ENCODE measurements at places on chromosomes 1 and 21.
A peak's percentile ranks its signal among the peaks of the same experiment; 100 is the strongest.

DNA sequence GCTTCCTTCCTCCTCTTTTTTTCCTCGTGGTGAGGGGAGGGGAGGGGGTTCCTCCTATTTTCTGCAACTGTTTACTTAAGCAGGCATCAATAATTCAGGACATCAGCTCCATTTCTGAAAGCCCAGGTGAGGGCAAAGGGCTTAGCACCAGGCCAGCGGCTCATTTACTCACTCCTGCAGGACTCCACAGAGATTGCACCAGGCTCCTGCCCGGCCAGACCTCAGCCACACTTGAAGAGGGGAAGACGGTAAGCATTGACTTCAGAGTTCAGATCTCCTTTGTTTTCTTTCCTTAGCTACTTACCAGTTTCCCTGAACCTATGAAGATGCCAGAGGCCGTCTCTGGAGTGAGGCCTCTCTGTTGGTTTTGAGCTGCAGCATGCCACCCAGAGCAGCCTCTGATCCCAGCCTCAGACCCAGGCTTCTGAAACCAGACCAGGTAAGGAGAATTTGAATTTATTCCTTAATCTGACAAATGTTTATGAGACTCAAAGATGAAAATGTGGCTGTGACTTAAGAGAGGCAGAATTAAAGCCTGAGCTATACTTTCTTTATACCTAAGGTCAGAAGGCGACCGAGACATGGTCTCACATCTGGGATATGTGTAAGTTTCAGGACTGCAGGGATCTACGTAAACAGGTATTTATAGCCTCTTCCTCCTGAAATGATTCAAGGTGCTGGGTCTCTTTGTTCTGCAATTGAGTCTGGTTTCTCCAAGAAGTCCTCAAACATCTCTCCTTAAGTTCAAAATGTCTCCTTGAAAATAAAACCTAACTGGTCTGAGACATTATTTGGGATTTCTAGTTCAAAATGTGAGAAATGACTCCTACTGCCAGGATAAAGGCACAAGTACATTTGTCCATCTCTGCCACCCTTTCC lies 272.5 kb upstream of the RUNX1 start:
- DNase-seq, result no peak

DNA sequence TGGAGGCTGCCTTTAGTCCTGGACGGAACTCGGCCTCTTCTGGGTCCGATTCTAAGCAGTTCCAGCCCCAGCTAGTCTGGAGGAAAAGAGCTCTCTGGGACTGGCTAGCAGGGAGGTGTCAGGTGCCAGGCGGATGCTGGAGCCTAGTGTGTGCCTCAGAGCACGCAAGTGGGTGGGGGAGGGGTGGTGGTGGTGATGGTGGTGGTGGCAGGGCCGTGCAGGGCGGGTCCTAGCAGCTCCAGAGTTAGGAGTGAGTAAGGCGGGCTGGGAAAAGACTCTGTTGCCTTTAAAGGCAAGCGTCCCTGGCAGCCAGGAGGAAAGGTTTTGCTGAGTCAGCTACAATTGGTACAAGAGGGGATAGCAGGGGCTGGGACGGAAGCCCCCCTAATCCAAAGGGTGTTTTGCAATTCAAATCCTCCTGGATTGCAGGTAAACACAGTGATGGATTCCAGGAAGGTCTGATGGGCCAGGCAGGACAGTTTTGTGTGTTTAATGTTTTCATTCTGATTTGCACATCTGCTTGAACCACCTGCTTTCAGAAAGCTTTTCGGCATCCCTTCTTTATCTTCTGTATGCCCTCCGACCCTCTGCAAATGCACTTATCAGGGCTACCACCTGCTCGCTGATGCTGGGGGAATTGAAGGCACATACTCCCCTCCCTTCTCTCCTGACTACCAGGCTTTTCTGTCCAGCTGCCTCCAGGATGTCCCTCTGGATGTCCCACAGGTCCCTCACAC lies 4.1 kb upstream of the SLC2A1 start:
- DNase-seq, result peak; percentile 70

GRCh38 chr1:53715478-53715877 lies 23.5 kb downstream of the GLIS1 start:
- DNase-seq, result peak; percentile 84

DNA sequence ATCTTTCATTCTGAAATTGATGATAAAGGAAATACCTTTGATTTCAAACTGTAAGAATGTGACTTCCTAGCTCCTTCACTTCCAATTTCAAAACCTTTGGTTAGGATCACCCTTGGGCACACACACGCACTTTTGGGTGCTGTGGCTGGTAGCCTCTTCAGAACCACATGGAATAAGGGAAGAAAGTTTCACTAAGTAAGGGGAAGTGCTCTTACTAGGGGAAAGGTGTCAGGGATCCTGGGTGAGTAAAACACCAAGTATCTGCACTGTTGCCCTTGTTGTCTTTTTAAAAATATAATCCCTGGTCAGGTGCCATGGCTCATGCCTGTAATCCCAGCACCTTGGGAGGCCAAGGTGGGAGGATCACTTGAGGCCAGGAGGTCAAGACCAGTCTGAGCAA lies 132.4 kb downstream of the SDCCAG8 start:
- no peak for DNase-seq

DNA sequence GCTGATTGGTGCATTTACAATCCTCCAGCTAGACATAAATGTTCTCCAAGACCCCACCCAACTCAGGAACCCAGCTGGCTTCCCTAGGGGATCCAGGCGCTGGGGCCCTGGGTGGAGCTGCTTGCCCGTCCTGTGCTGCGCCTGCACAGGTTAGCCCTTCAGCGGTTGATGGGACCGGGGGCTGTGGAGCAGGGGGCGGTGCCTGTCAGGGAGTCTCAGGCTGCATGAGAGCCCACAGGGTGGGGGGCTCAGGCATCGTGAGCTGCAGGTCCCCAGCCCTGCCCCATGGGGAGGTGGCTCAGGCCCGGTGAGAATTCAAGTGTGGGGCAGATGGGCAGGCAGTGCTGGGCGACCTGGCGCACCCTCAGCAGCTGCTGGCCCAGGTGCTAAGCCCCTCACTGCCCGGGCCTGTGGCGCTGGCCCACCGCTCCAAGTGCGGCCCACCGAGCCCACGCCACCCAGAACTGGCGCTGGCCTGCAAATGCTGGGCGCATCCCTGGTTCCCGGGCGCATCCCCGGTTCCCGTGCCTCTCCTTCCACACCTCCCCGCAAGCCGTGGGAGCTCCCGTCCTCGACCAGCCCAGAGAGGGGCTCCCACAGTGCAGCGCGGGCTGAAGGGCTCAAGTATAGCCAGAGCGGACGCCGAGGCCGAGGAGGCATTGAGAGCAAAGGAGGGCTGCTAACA lies 23.1 kb upstream of the CLCA4 start:
- no peak for DNase-seq

DNA sequence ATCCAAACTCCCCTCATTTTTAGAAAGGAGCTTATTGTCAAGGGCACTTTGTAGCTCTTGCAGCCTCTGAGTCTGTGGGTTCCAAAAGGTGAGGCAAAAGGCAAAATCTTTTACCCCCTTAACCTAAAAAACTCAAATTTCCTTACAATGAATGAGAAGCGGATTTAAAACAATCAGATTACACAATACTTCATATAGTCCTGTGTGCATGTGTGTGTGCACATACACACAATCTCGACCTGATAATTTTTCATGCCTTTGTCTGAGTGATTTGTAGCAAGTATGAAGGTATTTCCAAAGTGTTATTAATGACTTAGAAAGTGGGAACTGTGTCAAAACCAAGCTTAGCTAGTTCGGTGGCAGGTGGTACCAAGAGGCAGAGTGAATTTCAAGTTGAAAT lies 42.9 kb downstream of the GRIK1 start:
- DNase-seq, result no peak

- DNase-seq, result no peak
Measured at GRCh38 chr1:16614361-16615252, 1.2 kb upstream of the NBPF1 start.

DNA sequence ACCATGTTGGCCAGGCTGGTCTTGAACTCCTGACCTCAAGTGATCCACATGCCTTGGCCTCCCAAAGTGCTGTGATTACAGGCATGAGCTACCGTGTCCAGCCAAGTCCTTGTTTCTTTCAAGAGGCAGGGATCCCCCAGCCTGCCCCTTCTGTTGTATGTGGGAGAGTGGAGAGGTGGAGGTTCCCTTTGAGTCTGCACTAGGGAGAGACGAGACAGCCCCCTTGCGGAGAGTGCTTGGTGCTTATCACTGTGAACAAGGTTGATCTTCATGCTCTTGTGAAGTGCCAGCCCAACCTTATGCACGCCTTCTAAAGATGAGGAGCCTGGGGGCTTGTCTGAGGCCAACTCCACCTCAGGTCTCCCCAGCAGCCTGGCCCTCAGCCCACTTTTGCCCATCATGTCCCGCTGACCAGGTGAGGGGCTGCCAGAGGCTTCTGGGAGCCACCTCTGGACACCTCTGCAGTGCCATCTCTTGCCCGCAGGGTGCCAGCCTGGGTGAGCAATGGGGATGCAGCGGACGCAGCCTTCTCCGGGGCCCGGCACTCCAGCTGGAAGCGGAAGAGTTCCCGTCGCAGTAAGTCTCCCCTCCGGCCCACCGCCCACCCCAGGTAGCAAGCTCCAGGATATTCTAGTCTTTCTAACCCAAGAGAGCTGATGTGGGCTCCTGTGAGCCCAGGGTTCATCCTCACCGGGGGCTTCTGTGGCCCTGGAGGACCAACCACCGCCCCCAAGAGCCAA lies 62.3 kb downstream of the ARHGEF10L start:
- no peak for DNase-seq

DNA sequence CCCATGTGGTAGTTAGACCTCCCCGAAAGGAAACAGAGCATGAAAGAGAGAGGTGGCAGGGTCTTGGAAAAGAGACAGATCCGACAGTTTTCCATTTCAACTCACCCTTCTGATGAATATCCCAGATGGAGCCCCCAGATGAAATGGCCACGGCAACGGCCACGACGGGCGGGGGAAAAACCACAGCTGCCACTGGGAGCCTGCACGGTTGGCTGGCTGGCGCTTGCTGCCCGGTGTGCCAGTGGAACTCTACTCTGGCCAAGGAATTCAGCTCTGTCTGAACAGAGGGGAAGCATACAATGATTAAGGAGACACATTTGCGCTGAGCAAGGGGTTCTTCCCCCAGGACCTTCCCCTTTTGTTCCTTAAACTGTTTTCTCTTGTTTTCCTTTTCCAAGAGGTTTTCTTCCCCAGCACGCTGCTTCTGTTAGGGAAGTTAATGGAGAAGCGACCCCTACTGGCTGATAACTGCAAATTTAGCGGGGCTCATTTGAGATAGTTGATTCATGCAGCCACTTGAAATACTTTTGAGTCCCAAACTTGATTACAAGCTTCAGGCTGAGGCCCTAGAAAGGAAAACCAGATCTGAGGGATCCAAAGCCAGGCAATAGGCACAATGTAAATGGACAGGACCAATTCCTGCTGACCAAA lies 1122.5 kb downstream of the NCAM2 start:
- peak; percentile 48 for DNase-seq

GRCh38 chr21:33032434-33033047 lies 6.8 kb downstream of the OLIG2 start:
- DNase-seq, result no peak

GRCh38 chr21:37208056-37208721 lies 58.9 kb downstream of the VPS26C start:
- no peak for DNase-seq

DNA sequence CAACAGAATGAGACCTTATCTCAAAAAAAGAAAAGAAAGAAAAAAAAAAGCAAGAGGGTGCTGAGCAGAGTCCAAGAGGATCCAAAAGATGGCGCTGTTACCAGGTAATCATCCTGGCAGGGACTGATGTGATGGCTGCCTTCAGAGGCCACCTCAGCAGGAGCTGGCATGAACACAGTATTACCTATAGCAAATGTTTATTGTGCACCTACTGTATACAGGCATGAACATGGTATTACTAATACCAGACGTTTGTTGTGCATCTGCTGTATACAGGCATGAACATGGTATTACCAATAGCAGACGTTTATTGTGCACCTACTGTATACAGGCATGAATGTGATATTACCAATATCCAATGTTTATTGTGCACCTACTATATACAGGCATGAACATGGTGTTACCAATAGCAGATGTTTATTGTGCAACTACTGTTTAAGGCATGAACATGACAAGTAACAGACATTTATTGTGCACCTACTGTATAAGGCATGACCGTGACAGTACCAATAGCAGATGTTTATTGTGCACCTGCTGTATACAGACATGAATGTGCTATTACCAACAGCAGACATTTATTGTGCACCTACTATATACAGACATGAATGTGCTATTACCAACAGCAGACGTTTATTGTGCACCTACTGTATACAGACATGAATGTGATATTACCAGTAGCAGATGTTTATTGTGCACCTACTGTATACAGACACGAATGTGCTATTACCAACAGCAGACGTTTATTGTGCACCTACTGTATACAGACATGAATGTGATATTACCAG lies 115.1 kb upstream of the TMEM51 start:
- DNase-seq, result no peak

DNA sequence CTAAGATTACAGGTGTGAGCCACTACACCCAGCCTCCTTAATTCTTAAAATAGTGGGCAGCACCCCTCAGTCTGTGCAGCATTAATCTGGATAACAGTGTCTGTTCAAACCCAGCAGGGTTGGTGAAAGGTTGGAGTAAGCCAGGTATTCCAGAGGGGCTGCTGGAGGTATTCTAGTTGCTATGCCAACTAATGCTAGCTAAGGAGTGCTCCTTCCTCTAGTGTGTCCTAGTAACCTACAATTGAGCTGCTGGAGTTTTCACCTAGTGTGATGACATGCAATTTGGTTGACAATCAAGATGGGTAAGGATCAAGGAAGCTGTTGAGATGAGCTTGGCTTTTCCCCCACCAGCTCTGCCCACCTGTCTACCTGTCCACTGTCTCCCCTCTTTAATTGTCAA lies 100.2 kb upstream of the IPO9 start:
- no peak for DNase-seq

All from H1 (cell line).